ENCODE measurements at places on chromosomes 5 and 9.
A peak's percentile ranks its signal among the peaks of the same experiment; 100 is the strongest.

DNA sequence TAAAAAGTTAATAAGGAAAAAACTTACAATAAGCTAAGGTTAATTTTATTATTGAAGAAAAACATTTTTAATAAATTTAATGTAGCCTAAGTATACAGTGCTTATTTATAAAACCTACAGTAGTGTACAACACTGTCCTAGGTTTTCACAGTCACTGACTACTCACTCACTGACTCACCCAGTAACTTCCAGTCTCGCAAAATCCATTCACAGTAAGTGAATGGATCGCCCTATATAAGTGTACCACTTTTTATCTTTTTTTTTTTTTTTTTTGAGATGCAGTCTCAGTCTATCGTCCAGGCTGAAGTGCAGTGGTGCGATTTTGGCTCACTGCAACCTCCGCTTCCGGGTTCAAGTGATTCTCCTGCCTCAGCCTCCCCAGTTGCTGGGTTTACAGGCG is 47.7 kb downstream of the FNIP1 start:
- no peak for DNase-seq

- DNase-seq, result no peak
Observed at GRCh38 chr9:133023117-133023890, 7.5 kb upstream of the GTF3C5 start.

- no peak for DNase-seq
Observed at GRCh38 chr5:171534043-171534895, 114.8 kb downstream of the FGF18 start.

DNA sequence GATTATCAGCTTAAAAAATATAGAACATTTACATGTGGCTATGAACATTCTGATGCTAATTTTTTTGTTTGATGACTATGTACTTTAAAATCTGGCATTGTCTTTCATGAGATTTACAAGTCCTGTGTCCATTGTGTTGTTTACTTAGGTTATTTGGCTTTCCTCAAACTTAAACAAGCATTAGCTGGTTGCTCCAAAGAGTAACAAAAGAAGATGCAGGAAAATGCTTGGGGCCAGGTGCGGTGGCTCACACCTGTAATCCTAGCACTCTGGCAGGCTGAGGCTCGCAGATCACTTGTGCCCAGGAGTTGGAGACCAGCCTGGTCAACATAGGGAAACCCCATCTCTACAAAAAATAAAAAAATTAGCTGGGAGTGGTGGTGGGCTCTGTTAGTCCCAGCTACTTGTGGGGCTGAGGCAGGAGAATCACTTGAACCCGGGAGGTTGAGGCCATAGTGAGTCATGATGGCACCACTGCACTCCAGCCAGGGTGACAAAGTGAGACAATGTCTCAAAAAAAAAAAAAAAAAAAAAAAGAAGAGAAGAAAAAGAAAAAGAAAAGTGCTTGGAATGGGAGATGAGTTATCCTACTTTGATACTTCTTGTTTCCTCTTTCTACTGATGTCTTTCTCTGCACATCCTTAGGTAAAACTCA is 39.7 kb downstream of the PAM start:
- no peak for DNase-seq

DNA sequence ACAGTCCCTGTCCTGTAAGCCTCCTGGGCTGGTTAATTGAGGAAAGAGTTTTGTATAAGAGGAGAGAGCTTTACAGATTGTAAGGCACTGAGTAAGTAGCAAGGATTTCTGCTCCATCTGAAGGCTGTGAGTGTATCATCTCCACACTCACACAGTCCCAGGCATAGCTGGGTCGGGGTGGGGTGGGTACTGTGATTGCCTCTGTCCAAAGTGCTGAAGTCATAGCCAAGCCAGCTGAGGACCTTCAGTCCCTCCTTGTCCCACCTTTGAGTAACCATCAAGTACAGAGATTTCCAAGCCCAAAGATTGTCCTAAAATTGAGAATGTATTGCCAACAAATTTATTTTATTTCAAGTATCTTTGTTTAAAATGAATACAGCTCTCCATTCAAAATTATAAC is 5.5 kb upstream of the DNAJB5 start:
- DNase-seq, result peak; percentile 32

Measured in HEK293T (cell line).